HAP-1 (cell line): ENCODE measurements at places on chromosomes 11 and 22.
A peak's percentile ranks its signal among the peaks of the same experiment; 100 is the strongest.

DNA sequence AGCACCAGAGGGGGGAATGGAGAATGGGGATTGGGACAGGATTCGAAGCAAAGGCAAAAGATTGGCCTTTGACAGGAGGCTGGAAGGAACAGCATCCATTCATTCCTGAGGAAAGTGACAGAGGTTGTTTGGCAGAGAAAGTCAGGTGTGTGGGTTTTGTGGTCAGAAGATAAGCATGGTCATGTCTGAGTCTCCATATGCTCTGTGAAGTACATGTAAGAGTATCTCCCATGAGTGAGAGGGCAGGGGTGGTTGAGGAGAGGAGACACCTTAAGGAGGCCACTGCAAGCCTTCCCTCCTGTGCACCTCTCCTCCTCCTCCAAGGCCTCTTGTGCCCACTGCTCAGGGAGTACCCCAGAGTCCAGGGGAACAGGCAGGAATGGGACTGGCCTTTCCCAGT lies 1.9 kb upstream of the NLRP10 start:
- no peak for DNase-seq

GRCh38 chr22:45211435-45211834 lies 29.3 kb downstream of the KIAA0930 start:
- no peak for DNase-seq

DNA sequence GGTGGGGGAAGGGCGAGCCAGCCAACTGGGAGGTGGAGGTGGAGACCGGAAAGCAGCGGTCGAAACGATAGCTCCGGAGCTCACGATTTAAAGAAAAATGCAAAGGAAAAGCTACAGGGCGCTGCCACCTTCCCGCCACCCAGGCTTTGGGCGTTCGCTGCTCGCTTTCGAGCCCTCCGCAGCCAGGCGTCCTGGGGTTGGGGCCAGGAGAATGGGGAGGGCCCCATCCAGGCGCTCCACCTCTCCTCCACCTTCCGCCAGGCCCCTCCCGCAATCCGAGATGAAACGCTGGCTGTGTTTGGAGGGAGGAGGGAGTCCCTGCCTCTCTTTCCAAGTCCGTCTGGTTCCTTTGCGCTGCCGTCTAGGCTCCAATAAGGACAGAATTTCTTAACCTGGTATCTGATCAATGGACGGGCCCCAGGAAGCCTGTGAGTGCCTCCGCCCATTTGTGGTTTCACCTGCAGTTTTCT lies 483 bp upstream of the ABTB2 start:
- DNase-seq = peak; percentile 88

- no peak for DNase-seq
These were observed 987.6 kb downstream of the NTM start for GRCh38 chr11:132357811-132358572.

- no peak for DNase-seq
These were observed 30.8 kb downstream of the MPPED1 start for GRCh38 chr22:43442386-43443151.

DNA sequence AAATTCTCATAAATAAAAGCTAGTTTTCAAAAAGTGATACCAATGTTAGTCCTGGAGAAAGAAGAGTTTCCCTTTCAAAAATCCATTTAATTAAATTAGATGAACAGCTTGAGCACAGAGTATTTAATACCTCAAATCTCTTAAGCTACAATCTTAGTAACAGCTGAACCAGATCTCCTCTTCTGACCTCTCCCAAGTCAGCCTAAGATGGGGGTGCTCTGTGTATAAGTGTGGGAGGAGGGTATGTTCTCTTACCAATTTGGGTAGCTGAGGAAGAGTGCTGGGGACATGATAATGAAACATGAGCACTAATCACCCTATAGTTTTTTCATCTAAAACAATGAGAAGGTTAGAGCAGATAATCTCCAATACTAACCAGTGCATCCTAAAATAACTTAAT lies 9.6 kb downstream of the TPH1 start:
- DNase-seq = no peak

DNA sequence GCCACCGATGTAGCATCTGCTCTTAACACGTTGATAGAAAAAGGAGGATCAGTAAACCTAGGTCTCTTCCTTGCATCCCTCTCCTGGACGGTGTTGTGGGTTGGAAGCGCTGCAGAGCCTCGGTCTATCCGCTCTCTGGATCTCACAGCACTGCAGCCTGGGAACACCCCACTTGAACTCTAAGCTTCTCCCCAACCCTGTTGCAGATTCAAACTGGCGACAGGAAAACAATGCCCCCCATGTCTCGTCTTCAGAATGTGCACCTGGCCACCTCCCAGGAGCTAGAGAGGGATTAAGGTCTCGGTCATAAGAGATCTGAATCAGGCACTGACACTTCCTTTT lies 454 bp downstream of the TMEM218 start:
- DNase-seq = no peak

- DNase-seq = no peak
These were observed 456.2 kb downstream of the BRD1 start for GRCh38 chr22:49371325-49372110.
